ENCODE measurements at places on chromosomes 2 and 18.
A peak's percentile ranks its signal among the peaks of the same experiment; 100 is the strongest.

DNA sequence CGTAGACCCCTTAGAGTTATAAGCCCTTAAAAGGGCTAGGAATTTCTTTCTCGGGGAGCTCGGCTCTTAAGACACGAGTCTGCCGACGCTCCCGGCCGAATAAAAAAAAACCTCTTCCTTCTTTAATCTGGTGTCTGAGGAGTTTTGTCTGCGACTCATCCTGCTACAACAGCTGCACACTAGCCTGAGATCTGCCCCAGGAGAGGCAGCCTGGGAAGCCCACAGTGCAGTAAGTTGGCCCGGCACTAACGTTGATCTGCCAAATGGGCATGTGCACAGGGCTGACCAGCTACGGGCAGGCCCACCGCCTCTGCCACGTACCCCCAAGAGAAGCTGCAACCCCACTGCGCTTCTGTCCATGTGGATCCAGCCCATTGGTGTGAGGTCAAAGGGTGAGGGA lies 8.4 kb upstream of the LIMS2 start:
- no peak for DNase-seq

DNA sequence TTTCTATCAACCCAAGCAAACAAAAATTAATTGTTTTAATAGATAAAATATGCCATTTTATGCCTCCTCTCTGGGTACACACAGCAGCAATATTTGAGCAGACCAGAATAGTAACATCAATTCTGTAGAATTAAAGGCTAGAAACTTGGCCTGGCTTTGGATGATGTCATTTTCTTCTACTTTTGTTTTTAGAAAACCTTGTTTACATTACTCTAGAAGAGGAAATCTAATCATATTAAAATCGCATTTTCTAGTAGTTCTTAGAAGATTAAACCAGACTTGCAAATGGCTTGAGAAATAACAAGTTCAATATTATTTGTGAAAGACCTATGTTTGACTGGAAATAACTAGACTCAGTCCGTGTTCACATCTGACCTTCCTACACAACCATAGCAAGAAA lies 102.3 kb upstream of the RFX8 start:
- DNase-seq, result no peak

- peak; percentile 48 for DNase-seq
These were observed 179.1 kb downstream of the ZFP36L2 start for GRCh38 chr2:43047187-43047780.

GRCh38 chr2:142755191-142755590 lies 122.3 kb upstream of the KYNU start:
- no peak for DNase-seq

DNA sequence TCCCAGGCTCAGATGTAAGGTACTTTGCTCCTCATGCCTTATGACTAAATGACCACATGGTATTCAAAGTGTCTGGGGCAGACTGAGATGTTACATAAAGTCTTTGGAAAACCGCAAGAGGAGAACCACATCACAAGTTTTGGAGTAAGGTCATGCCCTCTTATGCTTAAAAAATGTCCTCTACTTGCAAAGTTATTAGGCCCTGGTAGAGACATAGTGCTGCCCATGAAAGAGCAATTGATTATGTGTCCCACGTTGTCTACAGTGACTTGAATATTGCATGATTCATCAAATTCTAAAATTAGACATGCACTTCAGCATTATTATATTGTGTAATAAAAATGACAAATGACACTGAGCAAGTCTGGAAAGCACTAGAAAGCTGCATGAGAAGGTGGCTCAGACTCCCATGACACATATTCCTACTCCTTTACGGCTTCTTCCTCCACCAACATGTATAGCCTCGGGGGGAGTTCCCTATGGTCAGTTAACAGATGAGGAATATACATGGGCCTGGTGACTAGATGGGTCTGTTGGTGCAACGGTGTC lies 602.6 kb upstream of the VRK2 start:
- no peak for DNase-seq

GRCh38 chr18:10063489-10063888 lies 149.7 kb downstream of the VAPA start:
- no peak for DNase-seq

GRCh38 chr2:43158259-43158880 lies 68.0 kb downstream of the ZFP36L2 start:
- peak; percentile 96 for DNase-seq

- peak; percentile 79 for DNase-seq
These were observed 91.4 kb upstream of the OTOS start for GRCh38 chr2:240231838-240232244.

- DNase-seq, result no peak
These were observed 112.3 kb upstream of the SETBP1 start for GRCh38 chr18:44568342-44568741.

DNA sequence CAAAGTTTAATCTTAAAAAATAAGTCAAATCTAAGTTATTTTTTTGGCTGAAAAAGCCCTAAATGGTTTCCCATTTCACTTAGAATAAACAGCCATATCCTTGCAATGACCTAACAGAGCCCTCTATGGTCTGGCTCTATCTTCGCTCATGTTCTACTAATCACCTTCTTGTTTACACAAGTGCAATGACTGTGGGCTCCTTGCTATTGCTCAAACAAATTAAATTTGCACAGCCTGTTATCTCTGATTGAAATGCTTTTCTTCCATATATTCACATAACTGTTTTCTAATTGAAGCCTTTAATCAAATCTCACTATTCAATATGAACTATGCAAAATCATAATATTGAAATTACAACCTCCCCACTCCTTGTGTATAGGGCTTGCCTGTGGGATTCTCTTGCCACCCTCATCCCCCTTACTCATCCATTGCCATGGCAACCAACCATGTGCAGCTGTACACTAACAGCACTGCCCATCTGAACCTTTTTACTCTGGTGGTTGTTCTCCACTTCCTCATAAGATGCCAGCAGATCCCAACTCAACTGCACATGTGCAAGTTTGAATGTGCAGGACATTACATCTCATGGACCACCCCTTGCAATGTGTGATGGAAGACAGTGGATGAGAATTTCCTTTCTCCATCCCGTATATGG lies 1083.2 kb downstream of the SOCS6 start:
- DNase-seq, result no peak

GRCh38 chr2:202963712-202964111 lies 51.0 kb upstream of the NBEAL1 start:
- DNase-seq, result no peak

- DNase-seq, result peak; percentile 54
These were observed 54.2 kb downstream of the KCNG2 start for GRCh38 chr18:79851950-79852349.

- no peak for DNase-seq
These were observed 109.2 kb upstream of the GPC1 start for GRCh38 chr2:240326246-240326645.

DNA sequence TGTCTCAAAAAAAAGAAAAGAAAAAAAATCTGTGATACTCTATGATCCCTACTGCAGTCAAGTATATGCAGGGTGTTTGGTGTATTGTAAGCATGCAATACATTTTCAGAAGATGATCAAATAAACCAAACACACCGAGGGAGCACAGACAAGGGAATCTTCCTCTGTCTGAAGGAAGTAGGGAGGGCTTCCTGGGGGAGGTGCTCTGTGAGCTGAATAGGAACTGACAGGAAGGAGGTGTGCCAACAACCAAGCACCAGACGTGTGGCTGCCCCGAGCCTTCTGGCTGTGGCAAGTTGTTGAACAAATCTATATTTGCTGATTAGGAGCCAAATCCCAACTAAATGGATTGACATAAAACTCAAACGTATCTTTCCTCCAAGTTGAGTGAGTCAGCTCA lies 14.6 kb downstream of the THNSL2 start:
- no peak for DNase-seq

DNA sequence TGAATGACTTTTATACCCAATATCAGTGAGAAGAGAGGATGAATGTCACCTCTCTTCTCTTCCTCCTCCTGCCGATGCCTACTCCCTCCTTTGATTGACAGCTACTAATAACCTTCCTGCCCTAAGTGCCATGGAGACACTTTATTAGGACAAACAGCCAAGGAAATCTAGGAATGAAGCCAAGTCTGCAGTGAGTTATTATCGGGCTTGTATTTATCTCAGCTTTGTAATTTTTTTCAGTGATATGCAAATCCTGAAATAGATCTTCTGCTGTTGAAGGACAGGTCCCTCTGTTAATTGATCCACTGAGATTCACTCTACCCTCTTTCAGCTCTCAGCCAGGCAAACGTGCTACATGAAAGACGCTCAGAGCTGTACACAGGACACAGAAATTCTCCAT lies 686.7 kb downstream of the TMEM182 start:
- DNase-seq, result no peak

GRCh38 chr18:51051105-51051712 lies 21.2 kb downstream of the SMAD4 start:
- DNase-seq, result no peak

- no peak for DNase-seq
These were observed 126.9 kb upstream of the TLK1 start for GRCh38 chr2:171287611-171288010.

DNA sequence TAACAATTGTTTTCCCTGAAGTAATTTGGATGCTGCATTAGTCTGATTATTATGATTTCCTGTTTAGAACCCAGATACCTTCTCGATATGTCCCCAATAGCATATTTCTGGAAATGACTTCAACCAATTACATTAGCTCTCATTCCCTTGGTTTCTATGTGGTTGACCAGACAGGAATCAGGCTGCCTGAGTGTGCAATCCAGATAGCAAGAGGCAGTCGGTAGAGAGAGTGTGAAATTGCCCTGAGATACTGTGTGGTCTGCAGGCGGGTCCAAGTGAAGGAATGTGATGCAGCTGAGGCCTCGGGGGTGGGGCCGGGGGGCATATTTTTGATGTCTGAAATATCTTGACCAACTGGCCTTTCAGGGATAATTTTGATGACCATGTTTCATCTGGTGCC lies 143.9 kb upstream of the ITGA6 start:
- no peak for DNase-seq
